ENCODE measurements at places on chromosomes 7 and 10. TPM values are rescaled to one million over a fixed set of nuclear protein-coding genes. Genes with fewer than 3 reads are reported as not detected.

Gene FEZF1
- total RNA-seq, result not detected

Gene APBB1IP
- 45.1 TPM for total RNA-seq

Gene XRCC2
- total RNA-seq, result 0.46 TPM

Gene EPDR1
- total RNA-seq, result 57.2 TPM

GRCh38 chr7:73932364-73932763 is 71.4 kb downstream of the TMEM270 start:
- no peaks in the 10 kb centered on the region for H3K36me3 ChIP-seq
- no peaks in the 10 kb centered on the region for H3K27me3 ChIP-seq
- no peak overlapping the region for H3K27ac ChIP-seq

- H3K36me3 ChIP-seq, result no peaks in the 10 kb centered on the region
- no peak overlapping the region for H3K4me3 ChIP-seq
- H3K27me3 ChIP-seq, result no peaks in the 10 kb centered on the region
- DNase-seq, result no peak
Measured at GRCh38 chr7:105849122-105849855, 27.1 kb downstream of the ATXN7L1 start.

GRCh38 chr7:110733221-110733620 is 357.7 kb upstream of the LRRN3 start:
- H3K4me3 ChIP-seq, result no peak overlapping the region
- H3K36me3 ChIP-seq, result no peaks in the 10 kb centered on the region
- no peak for DNase-seq
- H3K27me3 ChIP-seq, result no peaks in the 10 kb centered on the region
- H3K4me1 ChIP-seq, result no peaks in the 10 kb centered on the region

GRCh38 chr7:16171928-16172327 is 249.4 kb downstream of the CRPPA start:
- H3K27me3 ChIP-seq, result no peaks in the 10 kb centered on the region
- no peak overlapping the region for H3K27ac ChIP-seq

DNA sequence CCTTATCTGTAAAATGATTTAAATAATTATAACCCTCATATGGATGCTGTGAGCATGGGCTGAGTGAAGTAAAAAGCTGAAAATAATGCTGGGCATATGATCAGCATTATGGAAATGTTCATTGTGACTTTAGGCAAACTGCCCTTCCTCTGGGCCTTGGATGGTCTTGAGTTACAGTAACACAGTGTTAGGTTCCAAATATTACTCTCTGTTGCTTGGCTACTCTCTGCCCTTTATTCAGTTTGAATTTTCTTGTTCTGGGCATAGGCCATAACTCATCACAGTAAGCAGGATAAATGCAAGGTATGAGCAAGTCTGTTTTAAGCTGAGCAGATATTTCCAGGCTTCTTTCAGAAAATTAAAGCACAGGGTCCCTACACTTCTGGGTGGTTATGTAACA is 868.0 kb downstream of the KCNMA1 start:
- H3K27me3 ChIP-seq, result no peaks in the 10 kb centered on the region
- H3K36me3 ChIP-seq, result no peaks in the 10 kb centered on the region
- no peak overlapping the region for H3K27ac ChIP-seq
- H3K4me3 ChIP-seq, result no peak overlapping the region
- DNase-seq, result no peak

- no peaks in the 10 kb centered on the region for H3K36me3 ChIP-seq
- peak overlapping the region; percentile 48 for H3K4me3 ChIP-seq
- peak overlapping the region; percentile 70 for H3K27ac ChIP-seq
- H3K27me3 ChIP-seq, result no peaks in the 10 kb centered on the region
- peaks cover 5% of the 10 kb centered on the region for H3K4me1 ChIP-seq
- no peak for DNase-seq
Measured at GRCh38 chr10:32379318-32379949, 32.5 kb upstream of the EPC1 start.

DNA sequence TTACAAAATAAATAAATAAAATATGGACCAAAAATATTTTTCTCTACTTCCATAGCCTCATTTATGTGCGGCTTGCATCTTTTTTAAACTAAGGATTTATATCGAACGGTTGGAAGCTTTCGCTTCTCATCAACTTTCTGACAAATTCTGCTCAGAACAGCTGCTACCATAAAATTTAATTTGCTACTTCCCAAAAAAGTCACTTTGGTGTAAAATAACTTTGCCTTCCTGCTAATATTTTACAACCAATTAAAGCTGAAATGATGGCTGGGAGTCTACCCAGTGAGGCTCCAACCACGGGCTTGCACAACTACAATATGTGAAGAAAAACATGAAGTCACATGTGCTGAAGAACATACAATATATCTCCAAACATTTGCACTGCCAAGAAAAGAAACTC is 253.1 kb upstream of the NEBL start:
- no peaks in the 10 kb centered on the region for H3K27me3 ChIP-seq
- DNase-seq, result no peak
- H3K4me3 ChIP-seq, result no peak overlapping the region
- H3K27ac ChIP-seq, result no peak overlapping the region

DNA sequence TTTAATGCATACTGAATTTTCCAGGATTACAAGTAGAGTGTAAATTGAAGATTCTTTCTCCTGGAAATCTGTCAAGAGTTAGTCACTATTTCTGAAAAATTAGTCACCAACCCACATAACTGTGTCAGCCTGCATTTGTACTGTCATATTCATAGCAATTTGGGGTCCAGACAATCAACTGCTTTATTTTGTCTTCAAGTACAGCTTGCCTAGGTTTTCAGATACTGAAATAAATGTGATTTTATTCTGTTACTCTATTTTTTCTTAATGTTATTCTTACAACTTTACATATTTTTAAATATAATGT is 55.1 kb downstream of the CUBN start:
- H3K27me3 ChIP-seq, result no peaks in the 10 kb centered on the region
- no peak overlapping the region for H3K27ac ChIP-seq
- no peak overlapping the region for H3K4me3 ChIP-seq
- peaks cover 22% of the 10 kb centered on the region for H3K4me1 ChIP-seq
- no peak for DNase-seq
- H3K36me3 ChIP-seq, result no peaks in the 10 kb centered on the region

GRCh38 chr7:14271441-14271840 is 282.0 kb upstream of the ETV1 start:
- no peaks in the 10 kb centered on the region for H3K27me3 ChIP-seq
- no peak overlapping the region for H3K27ac ChIP-seq
- DNase-seq, result no peak
- H3K36me3 ChIP-seq, result no peaks in the 10 kb centered on the region
- no peak overlapping the region for H3K4me3 ChIP-seq

DNA sequence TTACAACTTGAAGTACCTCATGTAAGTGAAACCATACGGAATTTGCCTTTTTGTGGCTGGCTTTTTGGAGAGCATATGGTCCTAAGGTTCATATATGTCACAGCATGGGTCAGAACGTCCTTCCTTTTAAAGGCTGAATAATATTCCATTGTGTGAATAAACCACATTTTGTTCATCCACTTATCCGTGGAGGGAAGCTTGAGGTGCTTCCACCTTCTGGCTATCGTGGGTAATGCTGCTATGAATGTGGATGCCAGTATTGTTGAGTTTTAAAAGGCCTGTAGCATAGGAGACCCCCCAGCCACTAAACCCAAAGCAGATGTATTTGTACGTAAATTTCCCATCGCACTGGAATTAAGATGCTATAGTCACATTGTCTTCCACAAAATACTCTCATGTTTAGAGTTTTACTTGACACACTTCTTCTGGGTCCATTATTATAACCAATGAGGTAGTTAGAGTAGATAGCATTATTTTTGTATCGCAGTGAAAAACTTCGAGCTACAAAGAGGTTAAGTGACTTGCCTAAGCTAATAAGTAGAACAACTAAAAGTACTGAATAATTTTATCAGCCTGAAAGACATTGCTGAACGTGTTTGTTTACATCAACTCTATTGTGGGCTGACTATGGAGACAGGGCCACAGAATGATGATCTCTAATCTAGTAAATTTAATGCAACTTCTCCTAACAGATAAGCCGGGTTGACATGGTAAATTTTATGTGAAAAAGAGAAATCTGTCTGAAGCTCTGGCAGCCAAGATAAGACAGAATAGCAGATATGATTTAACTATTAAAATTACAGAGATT is 183.0 kb upstream of the CTBP2 start:
- no peaks in the 10 kb centered on the region for H3K27me3 ChIP-seq
- DNase-seq, result no peak
- H3K4me1 ChIP-seq, result no peaks in the 10 kb centered on the region
- no peaks in the 10 kb centered on the region for H3K36me3 ChIP-seq
- H3K4me3 ChIP-seq, result no peak overlapping the region
- no peak overlapping the region for H3K27ac ChIP-seq

DNA sequence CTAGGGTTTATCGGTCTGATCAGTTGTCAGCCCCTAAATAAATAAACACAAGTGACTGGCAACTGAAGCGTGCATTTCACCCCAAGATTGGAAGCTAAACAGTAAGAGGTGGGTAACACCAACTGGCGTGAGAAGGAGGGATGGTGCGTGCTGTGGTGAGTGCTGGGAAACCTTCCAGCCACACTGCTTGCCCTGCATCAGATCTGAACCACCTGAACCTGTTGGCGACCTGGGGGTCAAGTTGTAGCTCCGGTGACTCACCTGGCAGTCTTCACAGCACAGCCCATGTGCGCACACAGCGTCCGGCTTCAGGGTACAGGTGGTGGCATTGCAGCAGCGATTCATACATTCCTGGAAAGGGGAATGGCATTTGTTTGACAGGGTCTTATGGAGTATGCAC is 170.1 kb downstream of the FANK1 start:
- no peak overlapping the region for H3K27ac ChIP-seq
- H3K4me3 ChIP-seq, result no peak overlapping the region
- H3K36me3 ChIP-seq, result no peaks in the 10 kb centered on the region
- DNase-seq, result peak; percentile 25

- no peak overlapping the region for H3K4me3 ChIP-seq
- peaks cover 89% of the 10 kb centered on the region for H3K36me3 ChIP-seq
- no peak overlapping the region for H3K27ac ChIP-seq
- H3K27me3 ChIP-seq, result no peaks in the 10 kb centered on the region
- H3K4me1 ChIP-seq, result no peaks in the 10 kb centered on the region
Measured at GRCh38 chr7:2214636-2215035, 18.1 kb downstream of the MAD1L1 start.

DNA sequence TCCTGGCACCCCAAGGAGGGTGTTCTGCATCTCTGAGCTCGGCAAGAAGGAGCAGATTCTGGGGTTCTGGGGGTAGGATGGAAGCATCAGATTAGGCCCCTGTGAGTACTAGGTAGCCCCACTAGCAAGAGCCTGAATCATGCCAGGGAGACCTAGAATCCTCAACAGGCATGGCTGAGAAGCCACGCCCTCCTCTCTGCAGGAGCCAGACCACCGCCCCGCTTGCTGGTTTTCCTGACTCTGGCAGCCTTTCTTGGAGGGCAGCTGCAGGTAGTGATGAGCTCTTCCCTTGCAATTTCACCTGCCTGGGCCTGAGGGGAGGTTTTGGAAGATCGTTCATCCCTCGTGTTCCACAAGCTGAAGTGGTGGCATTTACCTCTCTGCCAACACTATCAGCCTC is 68.9 kb upstream of the PRLHR start:
- no peak overlapping the region for H3K27ac ChIP-seq
- no peaks in the 10 kb centered on the region for H3K27me3 ChIP-seq
- H3K36me3 ChIP-seq, result no peaks in the 10 kb centered on the region
- DNase-seq, result no peak
- peaks cover 5% of the 10 kb centered on the region for H3K4me1 ChIP-seq
- H3K4me3 ChIP-seq, result no peak overlapping the region

- no peaks in the 10 kb centered on the region for H3K27me3 ChIP-seq
- no peak overlapping the region for H3K4me3 ChIP-seq
- no peak for DNase-seq
- H3K36me3 ChIP-seq, result no peaks in the 10 kb centered on the region
- no peak overlapping the region for H3K27ac ChIP-seq
Measured at GRCh38 chr10:80274396-80275134, 14.9 kb downstream of the MAT1A start.

DNA sequence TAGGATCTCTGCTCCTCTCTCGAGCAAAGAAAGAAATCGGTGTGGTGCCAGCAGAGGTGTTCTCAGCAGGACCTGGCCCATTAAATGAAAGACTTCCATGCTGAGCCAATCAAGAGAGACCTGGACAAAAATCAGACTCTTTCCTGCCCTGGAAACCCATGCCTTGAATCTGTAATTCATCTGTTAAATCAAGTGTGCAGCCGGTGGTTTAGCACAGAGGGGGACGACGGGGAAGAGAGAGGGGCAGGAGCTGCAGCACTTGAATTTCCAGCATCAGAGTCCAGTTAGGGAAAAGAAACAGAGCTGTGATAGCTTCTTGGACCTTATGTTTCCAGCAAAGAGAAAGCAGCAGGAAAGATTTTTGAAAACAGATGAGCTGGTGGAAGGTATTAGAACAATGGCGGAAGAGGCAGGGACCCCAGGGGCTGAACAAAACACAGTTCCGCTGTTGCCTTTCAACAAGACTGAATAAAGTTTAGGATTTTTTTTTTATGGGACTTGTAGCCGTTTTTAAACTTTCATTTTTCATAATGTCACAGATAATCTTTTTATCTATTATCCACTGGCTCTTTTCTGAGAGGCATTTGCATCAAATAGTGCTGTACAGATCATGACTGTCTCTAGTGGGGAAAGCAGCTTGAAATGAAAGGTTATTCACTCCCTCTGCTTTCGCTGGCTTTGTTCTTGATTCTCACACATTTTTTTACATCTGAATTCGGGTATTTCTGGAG is 543.6 kb upstream of the GALNT17 start:
- no peak overlapping the region for H3K4me3 ChIP-seq
- H3K4me1 ChIP-seq, result no peaks in the 10 kb centered on the region
- no peaks in the 10 kb centered on the region for H3K27me3 ChIP-seq
- H3K27ac ChIP-seq, result no peak overlapping the region

DNA sequence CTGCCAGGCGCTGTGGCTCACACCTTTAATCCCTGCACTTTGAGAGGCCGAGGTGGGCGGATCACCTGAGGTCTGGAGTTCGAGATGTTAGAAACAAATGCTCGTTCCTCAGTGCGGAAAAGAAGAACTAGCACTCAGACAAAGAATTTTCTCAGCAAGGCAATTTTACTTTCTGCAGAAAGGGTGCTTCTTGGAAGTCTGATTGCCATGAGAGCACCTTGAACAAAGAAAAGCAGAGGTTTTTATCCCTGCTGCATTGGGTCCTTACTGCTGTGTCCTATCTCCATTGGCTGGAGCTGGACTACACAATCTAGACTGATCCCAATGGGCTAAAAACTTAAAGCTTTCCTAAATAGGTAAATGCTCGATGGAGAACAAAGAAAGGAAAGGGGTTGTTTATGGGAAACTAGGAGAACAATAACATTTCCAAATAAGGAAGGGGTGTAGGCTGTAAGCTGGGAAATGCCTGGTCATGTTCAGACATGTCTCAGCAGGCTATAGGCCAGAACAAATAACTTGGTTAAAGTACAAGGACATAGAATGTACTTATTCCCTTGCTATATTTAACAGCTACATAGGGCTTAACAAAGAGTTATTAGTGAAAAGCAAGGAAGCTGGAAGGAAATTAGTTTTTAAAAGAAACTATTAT is 26.1 kb upstream of the ACTR3B start:
- DNase-seq, result no peak
- no peaks in the 10 kb centered on the region for H3K36me3 ChIP-seq
- peaks cover 3% of the 10 kb centered on the region for H3K4me1 ChIP-seq

GRCh38 chr7:150875791-150876190 is 23.5 kb downstream of the AOC1 start:
- peaks cover 6% of the 10 kb centered on the region for H3K4me1 ChIP-seq
- no peaks in the 10 kb centered on the region for H3K36me3 ChIP-seq
- no peak overlapping the region for H3K4me3 ChIP-seq
- H3K27ac ChIP-seq, result no peak overlapping the region

- no peaks in the 10 kb centered on the region for H3K36me3 ChIP-seq
- DNase-seq, result no peak
- H3K27ac ChIP-seq, result no peak overlapping the region
- H3K4me3 ChIP-seq, result no peak overlapping the region
- no peaks in the 10 kb centered on the region for H3K27me3 ChIP-seq
- no peaks in the 10 kb centered on the region for H3K4me1 ChIP-seq
Measured at GRCh38 chr7:108038986-108039385, 36.0 kb upstream of the LAMB1 start.

Data from upper lobe of left lung (tissue), 6 donors.